ENCODE measurements at places on chromosomes 4 and X. TPM values are rescaled to one million over a fixed set of nuclear protein-coding genes. Genes with fewer than 3 reads are reported as not detected.

ARHGAP6 gene
- total RNA-seq, result not detected

DNA sequence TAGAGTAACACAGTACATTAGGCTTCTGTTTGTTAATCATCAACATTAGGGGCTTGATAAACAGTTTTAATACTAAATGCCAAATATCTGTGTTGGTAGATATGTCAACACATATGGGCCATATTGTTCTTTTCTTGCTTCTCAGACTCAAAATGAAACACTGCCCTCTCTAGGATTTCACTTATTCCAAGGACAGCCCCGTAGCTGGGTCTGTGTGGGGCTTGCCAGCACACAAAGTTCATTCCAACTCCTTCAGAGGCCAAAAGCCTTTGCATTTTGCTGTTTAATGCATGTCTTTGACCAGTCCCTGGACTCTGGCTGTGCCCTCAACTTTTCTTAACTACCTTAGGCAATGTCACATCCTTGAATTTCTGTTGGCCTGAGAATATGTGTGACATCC lies 102.0 kb upstream of the ZNF827 start:
- H3K36me3 ChIP-seq, result no peaks in the 10 kb centered on the region
- no peak overlapping the region for H3K27ac ChIP-seq
- no peak for DNase-seq
- H3K4me3 ChIP-seq, result no peak overlapping the region
- H3K4me1 ChIP-seq, result no peaks in the 10 kb centered on the region

P2RY8 gene
- 40.1 TPM for total RNA-seq

DNA sequence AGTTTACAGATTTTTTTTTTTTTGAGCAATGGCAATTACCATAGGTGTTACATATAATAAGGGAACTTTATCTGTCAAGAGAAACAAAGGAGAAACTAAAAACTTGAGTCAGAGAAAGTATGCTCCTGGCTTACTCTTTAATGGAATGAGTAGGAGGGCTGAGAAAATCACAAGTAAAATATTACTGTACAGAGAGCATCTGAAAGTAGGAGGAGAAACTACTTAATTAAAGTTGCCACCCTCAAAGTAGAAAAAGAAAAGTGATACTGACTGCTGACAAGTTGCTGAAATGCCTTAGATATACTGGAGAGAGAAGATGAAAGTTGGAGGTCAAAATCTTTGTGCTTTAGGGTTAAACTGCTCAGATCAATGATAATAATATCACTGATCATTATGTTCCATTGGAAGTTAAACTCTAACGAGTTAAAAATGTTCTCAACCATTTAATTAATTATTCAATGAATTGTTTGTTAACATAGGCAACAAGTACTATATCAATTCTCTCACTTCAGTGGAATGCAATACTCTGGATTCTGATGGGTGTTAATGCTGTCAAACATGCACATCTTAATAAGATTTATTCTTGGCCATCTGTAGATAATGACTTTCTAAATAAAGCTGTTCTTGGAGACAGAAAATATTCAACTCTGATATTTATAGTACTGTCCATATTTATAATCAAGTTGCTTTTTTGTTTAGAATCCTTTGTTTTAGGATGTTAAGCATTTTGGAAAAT lies 61.2 kb upstream of the CAMK2D start:
- peak overlapping the region; percentile 42 for H3K4me3 ChIP-seq
- no peak for DNase-seq
- H3K27ac ChIP-seq, result peak overlapping the region; percentile 1
- peaks cover 6% of the 10 kb centered on the region for H3K27me3 ChIP-seq

CENPI gene
- total RNA-seq, result 19.3 TPM

MAGEE1 gene
- 3.3 TPM for total RNA-seq

PALLD gene
- 13.5 TPM for total RNA-seq

DNA sequence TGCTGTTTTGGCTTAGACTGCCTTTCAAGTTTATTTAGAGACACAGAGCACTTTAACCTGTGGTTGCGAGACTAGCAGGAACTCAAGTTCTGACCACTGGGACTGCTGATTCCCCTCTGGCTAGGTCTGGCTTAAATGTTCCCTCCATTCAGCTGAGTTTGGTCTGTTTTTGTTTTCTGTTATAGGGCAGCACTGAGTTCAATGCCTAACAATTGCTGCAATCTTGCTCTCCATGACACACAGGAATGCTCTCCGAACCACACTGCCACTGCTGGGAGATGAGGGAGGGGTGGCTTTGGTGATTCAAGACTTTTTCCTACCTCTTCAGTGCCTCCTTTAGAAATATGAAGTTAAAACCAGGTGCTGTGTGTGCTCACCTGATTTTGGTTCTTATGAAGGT lies 106.3 kb upstream of the EOLA2 start:
- DNase-seq, result no peak
- no peaks in the 10 kb centered on the region for H3K4me1 ChIP-seq
- peaks cover 2% of the 10 kb centered on the region for H3K36me3 ChIP-seq
- H3K4me3 ChIP-seq, result no peak overlapping the region

DNA sequence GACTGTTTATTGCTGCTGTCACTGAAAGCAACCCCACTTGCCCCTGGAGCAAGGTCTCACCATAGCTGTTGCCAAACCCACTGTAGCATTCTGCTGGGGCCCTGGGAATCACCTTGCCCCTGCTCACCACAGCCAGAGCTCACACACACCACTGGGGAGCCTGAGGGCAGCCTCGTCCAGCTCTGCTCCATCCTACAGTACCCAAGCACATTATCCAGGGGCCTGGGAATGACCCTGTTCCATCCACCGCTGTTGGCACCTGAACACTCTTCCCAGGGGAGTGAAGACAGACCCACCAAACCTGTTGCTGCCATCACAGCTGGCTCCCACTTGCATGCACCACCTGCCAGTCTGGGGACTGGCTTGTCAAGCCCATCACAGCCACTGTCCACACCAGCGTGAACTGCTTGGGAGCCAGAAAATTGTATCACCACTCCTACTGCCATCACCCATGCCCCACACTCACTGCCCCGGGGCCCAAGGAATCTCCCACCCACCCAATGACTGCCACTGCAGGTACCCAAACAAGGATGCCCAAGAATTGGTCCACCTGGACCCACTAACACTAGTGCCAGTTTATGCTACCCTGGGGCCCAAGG lies 811.3 kb downstream of the KLHL13 start:
- no peak overlapping the region for H3K27ac ChIP-seq
- H3K4me1 ChIP-seq, result no peaks in the 10 kb centered on the region
- H3K36me3 ChIP-seq, result no peaks in the 10 kb centered on the region
